ENCODE measurements at places on chromosomes 2 and 18.

- no peak for DNase-seq
- H3K4me1 ChIP-seq, result peaks cover 10% of the 10 kb centered on the region
- H3K27ac ChIP-seq, result no peak overlapping the region
- no peaks in the 10 kb centered on the region for H3K27me3 ChIP-seq
- no peak overlapping the region for H3K4me3 ChIP-seq
Observed at GRCh38 chr2:204274991-204275390, 270.3 kb upstream of the PARD3B start.

DNA sequence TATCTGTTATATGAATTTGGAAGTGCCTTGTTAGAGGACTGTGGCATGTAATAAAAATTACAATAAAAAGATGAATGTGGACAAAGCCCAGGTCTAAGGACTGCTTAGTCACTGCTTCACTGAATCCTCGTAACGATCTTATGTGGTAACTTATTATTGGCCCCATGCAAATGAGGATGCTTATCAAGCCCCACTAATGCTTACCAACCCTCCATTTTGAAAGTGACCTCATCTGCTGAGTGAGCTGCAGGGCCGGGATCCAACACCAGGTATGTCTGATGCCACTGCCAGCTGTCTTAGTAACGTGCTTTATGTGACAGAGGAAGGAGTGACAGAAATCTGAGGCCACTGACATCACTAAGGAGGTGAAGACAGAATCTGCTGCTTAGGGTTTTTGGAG, 65.3 kb upstream of the CCDC85A start:
- H3K4me1 ChIP-seq, result peaks cover 4% of the 10 kb centered on the region
- H3K4me3 ChIP-seq, result no peak overlapping the region
- H3K36me3 ChIP-seq, result no peaks in the 10 kb centered on the region

DNA sequence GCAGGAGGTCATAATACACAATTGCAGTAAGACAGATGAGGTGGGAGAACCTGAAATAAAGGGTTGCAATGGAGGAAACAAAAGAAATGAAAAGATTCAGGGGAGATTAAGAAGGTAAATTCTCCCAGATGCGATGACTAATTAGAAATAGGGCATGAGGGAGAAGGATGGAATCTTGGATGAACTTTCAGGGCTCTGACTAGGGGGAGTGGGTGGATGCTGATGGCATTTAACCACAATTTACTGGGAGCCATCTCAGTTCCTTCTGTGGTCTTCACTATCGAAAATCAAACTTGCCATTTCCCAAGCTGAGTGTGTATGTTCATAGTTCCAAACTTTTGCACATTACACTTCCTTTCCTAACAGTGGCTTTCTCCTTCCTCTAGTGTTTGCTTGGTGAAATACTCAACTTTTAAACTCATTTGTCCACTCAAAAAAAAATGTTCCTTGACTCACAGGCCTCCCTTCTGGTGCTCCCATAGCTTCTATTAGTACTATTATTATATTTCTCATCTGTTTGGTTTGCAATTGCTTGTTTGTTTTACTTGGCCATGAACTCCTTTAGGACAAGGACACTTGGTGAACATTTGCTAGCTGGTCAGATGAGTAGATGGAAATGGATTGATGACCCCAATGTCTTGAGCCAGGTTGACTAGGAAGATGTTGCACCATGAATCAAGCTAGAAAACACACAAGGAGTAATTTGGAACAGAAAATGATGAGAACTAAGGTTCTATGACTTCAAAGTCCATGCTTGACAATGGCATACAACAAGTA, 178.5 kb downstream of the DIS3L2 start:
- H3K27ac ChIP-seq, result no peak overlapping the region
- H3K36me3 ChIP-seq, result no peaks in the 10 kb centered on the region
- H3K27me3 ChIP-seq, result no peaks in the 10 kb centered on the region
- DNase-seq, result no peak

DNA sequence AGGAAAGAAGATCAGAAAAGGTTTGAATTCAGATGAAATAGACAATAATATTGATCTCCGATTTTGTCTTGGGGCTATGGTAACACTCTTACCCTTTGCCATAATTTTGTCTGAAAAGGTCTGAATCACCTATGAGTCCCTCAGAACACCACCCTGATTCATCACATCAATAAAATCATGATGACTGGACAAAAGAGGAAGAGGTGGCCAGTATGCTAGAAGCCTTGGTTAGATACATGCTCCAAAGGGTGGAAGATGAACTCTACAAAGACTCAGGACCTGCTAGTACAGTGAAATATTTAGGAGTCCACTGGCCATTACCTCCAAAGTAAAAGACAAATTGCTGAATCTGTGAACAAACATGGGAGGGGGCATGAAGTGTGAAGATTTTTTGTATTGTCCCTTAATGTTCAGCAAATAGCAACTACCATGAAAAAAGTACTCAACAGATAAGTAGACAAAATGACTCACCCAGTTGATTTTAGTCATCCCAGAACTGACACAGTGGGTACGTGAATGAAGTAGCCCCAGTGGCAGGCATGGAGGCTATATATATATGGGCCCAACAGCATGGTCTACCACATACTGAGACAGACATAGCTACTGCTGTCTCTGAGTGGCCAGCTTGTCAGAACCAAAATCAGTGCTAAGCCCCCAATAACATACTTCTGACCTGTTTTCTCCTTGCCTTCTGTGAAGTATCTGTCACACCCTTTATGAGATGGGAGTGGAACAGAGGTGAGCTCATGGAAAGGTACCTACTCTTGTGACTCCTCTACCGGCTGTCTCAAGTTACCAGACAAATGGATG, 36.5 kb upstream of the GLS start:
- H3K4me3 ChIP-seq, result no peak overlapping the region
- H3K36me3 ChIP-seq, result no peaks in the 10 kb centered on the region
- H3K27me3 ChIP-seq, result no peaks in the 10 kb centered on the region
- H3K27ac ChIP-seq, result no peak overlapping the region

GRCh38 chr2:197740200-197740599, 35.0 kb downstream of the MARS2 start:
- no peaks in the 10 kb centered on the region for H3K27me3 ChIP-seq
- no peak for DNase-seq
- H3K36me3 ChIP-seq, result no peaks in the 10 kb centered on the region
- H3K4me3 ChIP-seq, result no peak overlapping the region
- H3K27ac ChIP-seq, result no peak overlapping the region

- no peak for DNase-seq
- H3K4me3 ChIP-seq, result no peak overlapping the region
- no peaks in the 10 kb centered on the region for H3K4me1 ChIP-seq
- H3K36me3 ChIP-seq, result no peaks in the 10 kb centered on the region
- no peak overlapping the region for H3K27ac ChIP-seq
- H3K27me3 ChIP-seq, result no peaks in the 10 kb centered on the region
Observed at GRCh38 chr18:77223221-77223639, 26.4 kb upstream of the GALR1 start.

GRCh38 chr18:46706968-46707367, 49.9 kb downstream of the ST8SIA5 start:
- no peaks in the 10 kb centered on the region for H3K27me3 ChIP-seq
- peaks cover 5% of the 10 kb centered on the region for H3K4me1 ChIP-seq
- H3K4me3 ChIP-seq, result no peak overlapping the region
- peak; percentile 68 for DNase-seq

GRCh38 chr2:238569507-238570195, 142.9 kb downstream of the ASB1 start:
- DNase-seq, result no peak
- H3K4me3 ChIP-seq, result no peak overlapping the region
- H3K27ac ChIP-seq, result no peak overlapping the region
- no peaks in the 10 kb centered on the region for H3K36me3 ChIP-seq
- H3K4me1 ChIP-seq, result no peaks in the 10 kb centered on the region

GRCh38 chr18:65792456-65793074, 41.8 kb downstream of the CDH7 start:
- DNase-seq, result no peak
- H3K4me1 ChIP-seq, result no peaks in the 10 kb centered on the region
- H3K4me3 ChIP-seq, result no peak overlapping the region
- H3K27me3 ChIP-seq, result no peaks in the 10 kb centered on the region

- no peak overlapping the region for H3K4me3 ChIP-seq
- H3K27ac ChIP-seq, result no peak overlapping the region
- peaks cover 4% of the 10 kb centered on the region for H3K4me1 ChIP-seq
- H3K27me3 ChIP-seq, result no peaks in the 10 kb centered on the region
Observed at GRCh38 chr18:48985161-48985560, 34.4 kb upstream of the SMAD7 start.

DNA sequence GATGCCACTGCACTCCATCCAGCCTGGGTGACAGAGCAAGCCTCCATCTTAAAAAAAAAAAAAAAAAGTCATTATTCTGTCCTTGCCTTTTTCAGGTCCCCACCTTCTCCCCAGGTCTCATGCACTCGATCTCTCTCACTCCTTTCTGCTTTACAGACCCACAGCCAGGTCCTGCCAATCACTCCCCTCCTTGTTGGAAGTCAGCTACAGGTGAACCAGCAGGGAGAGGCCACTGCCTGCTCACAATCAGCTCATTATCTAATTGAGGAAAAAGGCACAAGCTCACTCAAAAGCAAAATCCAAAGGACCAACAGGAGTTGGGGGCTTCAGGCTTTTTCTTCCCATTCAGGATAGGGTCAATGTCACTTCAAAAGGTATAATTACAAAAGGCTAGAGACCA, 2.0 kb downstream of the WDFY1 start:
- peaks cover 8% of the 10 kb centered on the region for H3K4me1 ChIP-seq
- H3K4me3 ChIP-seq, result no peak overlapping the region
- DNase-seq, result no peak
- H3K27me3 ChIP-seq, result no peaks in the 10 kb centered on the region

DNA sequence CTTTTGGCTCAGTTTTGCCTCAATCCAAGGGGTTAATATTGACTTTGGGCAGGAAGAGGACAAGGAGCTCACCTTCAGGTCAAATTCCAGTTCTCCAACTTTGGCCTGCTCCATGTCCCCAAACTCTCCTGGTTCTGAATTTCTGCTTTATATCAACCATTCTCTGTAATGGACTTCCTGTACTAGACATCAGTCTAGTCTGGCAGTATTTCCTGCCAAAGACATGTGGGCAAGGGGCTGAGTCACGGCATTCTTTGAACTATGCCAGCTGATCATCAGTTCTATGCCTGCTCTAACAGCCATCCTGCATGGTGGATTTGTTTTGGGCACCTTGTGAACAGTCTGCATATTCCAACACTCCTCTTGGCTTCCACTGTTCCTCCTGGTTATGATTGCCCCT, 199.4 kb downstream of the ZEB2 start:
- H3K27ac ChIP-seq, result no peak overlapping the region
- DNase-seq, result no peak
- H3K4me1 ChIP-seq, result no peaks in the 10 kb centered on the region
- H3K4me3 ChIP-seq, result no peak overlapping the region

DNA sequence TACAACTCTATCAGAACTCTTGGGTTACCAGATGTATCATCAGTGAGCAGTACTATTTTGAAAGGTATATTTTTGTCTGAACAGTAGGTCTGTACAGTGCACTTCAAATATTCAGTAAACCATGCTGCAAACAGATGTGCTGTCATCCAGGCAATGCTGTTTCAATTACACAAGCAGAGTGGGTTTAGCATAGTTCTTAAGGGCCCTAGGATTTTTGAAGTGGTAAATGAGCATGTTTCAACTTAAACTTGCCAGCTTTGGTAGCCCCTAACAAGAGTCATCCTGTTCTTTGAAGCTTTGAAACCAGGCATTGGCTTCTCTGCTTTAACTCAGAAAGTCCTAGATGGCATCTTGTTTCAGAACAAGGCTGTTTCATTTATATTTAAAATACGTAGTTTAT, 1519.9 kb downstream of the SUCLG1 start:
- H3K36me3 ChIP-seq, result no peaks in the 10 kb centered on the region
- no peak overlapping the region for H3K4me3 ChIP-seq
- H3K27me3 ChIP-seq, result no peaks in the 10 kb centered on the region

- peak; percentile 64 for DNase-seq
- peak overlapping the region; percentile 74 for H3K27ac ChIP-seq
- no peaks in the 10 kb centered on the region for H3K36me3 ChIP-seq
- peaks cover 32% of the 10 kb centered on the region for H3K4me1 ChIP-seq
- no peak overlapping the region for H3K4me3 ChIP-seq
Observed at GRCh38 chr18:51655327-51655698, 457.8 kb upstream of the MEX3C start.

DNA sequence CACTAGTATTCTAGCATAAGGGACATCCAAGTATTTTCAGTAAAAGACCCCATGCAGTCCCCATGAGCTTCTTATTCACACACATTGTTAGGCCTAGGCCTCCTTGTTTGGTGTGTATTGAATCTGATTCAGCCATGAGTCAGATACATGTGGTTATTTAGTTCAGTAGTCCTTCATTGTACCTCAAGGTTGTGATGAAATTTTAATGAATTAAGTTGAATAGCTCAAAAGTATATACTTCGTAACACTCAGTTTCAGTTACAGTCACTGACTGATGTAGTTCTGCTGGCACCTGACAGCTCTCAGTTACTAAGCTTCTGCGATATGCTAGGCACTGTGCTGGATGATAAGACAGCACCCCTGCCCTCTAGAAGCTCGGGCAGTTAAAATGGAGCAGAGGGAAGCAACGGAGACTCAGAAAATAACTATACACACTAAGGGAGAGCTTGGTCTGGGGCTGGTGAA, 86.4 kb downstream of the XRCC5 start:
- H3K4me3 ChIP-seq, result no peak overlapping the region
- no peaks in the 10 kb centered on the region for H3K4me1 ChIP-seq
- no peak for DNase-seq
- H3K27ac ChIP-seq, result no peak overlapping the region

DNA sequence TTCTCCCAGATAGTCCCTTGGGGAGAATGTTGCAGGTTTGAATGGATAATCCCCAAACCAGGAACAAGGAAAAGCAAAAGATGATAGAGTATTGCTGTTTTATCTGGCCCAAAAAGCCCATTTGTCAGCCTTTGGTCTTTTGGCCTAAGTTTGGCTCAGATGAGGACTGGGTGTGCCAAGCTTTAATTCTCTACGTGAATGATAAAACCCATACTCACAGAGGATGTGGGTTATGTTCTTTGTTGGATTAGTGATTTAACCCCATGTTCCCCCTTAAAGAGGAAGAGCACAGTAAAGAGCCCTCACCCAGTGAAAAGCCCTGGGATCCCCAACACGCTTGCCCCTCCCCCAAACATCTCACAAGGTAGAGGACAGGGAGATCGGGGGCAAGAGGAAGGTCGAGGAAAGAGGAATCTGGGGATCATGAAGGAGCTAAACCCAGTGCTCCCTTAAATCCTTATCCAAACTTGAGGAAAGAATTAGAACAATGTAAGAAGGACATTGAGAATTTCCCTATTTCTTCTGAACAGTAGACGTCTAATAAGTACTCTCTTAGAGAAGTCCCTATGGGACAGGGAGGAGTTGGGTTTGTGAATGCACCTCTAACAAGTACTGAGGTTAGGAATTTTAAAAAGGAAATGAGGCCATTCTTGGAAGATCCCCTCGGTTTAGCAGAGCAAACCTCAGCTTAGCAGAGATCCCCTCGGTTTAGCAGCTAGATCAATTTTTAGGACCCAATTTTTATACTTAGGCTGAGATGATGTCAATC, 105.0 kb downstream of the HIBCH start:
- no peaks in the 10 kb centered on the region for H3K4me1 ChIP-seq
- no peak for DNase-seq
- no peaks in the 10 kb centered on the region for H3K27me3 ChIP-seq
- H3K4me3 ChIP-seq, result no peak overlapping the region
